ENCODE measurements at places on chromosomes 7 and 10. TPM values are rescaled to one million over a fixed set of nuclear protein-coding genes. Genes with fewer than 3 reads are reported as not detected.

Gene SEC61A2
- 13.0 TPM for total RNA-seq

Gene SLC4A2
- total RNA-seq = 64.9 TPM

Gene TEX36
- total RNA-seq = not detected

Gene C10orf62
- total RNA-seq = not detected

DNA sequence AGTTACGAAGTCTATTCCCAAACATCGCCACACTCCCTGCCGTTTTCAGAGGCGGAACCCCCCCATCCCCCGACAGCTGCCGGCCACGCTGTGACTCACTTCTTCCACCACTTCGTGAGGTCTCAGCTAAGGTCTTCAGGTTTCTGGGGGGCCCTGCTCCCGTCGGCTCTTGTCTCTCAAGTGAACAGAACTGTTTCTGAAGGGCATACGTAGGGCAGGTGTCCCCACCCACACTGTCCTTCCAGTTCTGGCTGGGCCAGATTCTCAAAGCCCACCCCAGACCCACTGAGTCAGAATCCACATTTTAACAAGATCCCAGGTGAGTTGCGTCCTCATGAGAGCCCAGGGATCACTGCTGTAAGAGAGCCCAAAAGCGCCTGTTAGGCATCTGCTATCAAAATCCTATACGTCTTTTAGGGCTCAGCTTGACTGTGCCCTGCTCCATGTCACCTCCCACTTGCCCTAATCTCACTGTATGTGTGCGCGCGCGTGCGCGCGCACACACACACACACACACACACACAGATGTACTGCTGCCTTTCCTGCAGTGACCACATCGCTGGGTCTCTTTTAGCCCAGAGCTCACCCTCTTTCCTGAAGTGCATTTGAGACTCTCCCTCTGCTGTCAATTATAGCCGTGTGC is 78.8 kb downstream of the PROSER2 start:
- no peak for DNase-seq

DNA sequence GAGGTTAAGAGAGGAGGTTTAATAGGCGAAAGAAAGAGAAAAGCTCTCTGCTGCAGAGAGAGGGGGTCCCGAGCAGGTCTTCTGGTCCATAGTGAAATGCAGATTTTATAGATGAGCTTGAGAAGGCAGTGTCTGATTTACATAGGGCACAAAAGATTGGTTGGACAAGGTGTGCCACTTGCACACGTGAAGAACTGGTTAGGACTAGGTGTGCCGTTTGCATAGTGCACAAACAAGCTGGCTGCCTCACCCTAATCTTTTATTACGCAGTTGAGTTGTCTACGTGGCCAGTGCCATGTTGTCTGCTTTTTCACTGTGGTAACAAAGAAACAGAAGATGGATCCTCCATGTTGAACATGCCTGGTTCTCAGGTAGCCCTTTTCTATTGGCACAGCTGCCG is 82.6 kb downstream of the AMPH start:
- DNase-seq = no peak

DNA sequence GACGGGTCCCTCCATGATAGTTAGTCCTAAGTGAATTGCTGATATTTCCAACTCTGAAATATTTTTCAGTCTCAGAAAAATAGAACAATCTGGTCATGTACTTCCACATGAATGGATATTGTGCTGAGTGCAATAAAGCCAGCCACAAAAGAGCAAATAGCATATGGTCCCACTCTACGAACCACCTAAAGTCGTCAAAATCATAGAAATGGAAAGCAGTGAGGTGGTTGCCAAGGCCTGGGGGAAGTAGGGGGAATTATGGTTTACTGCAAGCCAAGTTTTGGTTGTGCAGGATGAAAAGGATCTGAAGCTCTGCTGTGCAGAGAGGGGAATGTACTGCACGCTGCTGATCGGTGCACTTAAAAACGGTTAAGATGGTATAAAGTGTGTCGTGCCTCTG is 313.8 kb upstream of the ADARB2 start:
- no peak for DNase-seq

- no peak for DNase-seq
Measured at GRCh38 chr10:3106928-3107425, 39.6 kb downstream of the PFKP start.

- no peak for DNase-seq
Measured at GRCh38 chr10:101901340-101901739, 57.7 kb upstream of the KCNIP2 start.
